ENCODE measurements at places on chromosomes 12 and 14.

GRCh38 chr12:120495186-120495730 lies 655 bp upstream of the DYNLL1 start:
- DNase-seq = peak; percentile 25

- DNase-seq = no peak
Observed at GRCh38 chr12:104632724-104633201, 176.0 kb downstream of the CHST11 start.

DNA sequence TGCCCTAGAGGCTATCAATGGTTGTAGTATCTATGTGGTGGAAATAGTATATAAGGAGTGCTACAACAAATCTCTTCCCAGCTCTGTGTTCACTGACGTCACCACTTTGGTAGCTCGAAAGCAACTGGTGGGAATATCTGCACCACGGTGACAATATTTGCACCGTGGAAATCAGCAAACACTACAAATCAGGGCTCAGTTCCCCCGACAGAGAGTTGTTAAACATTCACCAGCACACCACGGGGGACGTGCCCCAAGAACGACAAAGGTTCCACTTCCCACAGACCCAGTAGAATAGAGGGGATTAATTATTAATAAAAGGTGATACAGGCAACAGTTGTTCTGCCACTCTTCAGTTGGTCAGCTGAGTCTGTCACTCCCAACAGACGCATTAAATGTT lies 98.4 kb downstream of the CCDC60 start:
- no peak for DNase-seq

DNA sequence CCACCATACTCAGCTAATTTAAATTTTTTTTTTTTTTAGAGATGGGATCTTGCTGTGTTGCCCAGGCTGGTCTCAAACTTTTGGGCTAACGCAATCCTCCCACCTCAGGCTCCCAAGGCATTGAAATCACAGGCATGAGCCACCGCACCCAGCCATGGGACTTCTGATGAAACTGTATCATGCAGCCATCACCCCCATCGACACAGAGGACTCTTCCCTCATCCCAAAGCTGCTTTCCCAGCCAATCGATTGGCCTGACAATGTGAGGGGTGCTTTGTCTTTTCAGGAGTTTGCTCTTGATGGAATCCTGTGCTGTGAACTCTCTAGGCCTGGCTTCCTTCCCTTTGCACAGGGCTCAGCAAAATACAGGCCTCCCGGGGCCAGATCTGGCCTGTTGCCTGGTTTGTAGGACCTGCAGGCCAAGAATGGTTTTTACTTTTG lies 59.6 kb upstream of the NCOR2 start:
- DNase-seq = no peak

GRCh38 chr14:32028599-32028998 lies 48.5 kb upstream of the ARHGAP5 start:
- no peak for DNase-seq

GRCh38 chr14:34797747-34798583 lies 77.2 kb downstream of the BAZ1A start:
- peak; percentile 9 for DNase-seq

GRCh38 chr14:23299211-23299957 lies 3.3 kb downstream of the PPP1R3E start:
- no peak for DNase-seq

- DNase-seq = no peak
Observed at GRCh38 chr14:44847526-44848309, 114.0 kb downstream of the KLHL28 start.

DNA sequence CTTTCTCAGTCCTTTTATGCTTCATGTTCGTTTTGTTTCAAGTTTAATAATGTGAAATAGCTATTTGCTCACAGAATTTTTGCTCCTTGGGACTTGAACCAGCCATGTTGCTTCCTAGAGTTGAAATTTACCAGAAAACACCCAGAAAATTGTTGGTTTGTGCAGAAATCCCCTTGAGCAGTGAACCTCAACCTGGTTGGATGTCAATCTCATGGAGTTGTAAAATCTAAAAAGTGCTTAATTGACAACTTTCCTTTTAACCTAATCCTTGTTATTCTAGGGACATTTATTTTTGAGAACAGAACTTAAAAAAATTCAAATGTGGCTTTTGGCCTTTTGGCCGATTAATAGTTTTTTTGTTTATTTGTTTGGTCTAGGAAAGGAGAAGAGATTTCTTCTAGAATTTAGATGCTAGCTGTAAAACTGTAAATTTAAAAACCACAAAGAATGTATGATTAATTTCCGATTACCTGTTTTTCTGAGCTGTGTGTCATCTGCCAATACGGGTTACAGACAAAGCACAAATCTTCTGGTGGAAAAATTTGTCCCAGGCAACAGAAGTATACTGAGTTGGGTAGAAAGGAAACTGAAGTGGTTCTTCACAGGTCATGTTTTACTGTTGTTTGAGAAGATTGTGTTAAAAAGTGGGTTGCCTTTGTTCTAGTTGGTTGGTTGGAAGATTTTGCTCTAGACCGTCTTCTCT lies 154.4 kb downstream of the FUT8 start:
- no peak for DNase-seq

GRCh38 chr12:93311827-93312226 lies 65.9 kb upstream of the NUDT4 start:
- no peak for DNase-seq

- DNase-seq = no peak
Observed at GRCh38 chr12:129494766-129495165, 409.1 kb downstream of the TMEM132D start.

DNA sequence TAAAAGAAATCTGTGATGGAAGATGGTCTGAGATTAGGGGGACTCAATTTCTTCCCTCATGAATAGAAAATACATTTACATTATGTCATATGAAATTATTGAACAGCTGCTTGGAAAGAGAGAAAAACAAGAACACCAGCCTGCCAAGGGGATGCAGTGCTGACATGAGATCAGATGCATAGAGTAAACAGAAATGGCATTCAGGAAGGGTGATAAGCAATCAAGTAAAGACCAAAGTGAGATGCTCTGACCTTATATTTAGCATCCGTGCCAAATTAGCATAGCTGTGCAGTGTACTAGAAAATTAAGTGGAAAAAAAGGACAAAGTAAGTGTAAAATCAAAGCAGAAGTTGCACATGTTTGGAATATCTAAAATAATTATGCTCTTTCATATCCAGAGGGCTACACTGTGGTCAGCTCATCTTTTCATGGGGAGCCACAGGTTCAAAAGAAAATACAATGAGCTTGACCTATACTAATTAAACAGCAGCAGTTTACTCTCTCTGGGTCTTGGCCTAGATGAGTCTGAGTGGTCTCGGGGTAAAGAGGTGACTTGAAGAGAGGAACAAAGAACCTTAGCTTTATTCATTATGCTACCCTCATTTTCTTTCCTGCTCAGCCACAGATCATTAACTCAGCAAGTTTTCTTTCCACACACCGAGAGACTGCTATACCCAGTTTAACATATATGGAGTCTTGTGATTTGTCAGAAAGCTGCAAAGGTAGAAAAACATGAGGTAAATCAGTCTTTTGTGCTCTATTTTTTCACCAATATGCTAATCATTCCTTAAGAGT lies 359.4 kb upstream of the FOXG1 start:
- DNase-seq = no peak

- no peak for DNase-seq
Observed at GRCh38 chr12:86228656-86229055, 27.5 kb downstream of the MGAT4C start.

DNA sequence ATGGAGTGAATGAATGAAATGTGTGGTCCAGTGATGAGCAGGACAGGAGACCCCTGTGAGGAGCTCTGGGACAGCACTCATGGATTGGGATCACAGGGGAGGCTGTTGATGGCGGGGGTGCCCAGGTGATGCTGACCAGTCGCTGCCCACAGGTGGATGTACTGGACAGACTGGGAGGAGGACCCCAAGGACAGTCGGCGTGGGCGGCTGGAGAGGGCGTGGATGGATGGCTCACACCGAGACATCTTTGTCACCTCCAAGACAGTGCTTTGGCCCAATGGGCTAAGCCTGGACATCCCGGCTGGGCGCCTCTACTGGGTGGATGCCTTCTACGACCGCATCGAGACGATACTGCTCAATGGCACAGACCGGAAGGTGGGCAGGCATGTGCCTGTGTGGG lies 13.3 kb upstream of the LRP1-AS start:
- DNase-seq = no peak

DNA sequence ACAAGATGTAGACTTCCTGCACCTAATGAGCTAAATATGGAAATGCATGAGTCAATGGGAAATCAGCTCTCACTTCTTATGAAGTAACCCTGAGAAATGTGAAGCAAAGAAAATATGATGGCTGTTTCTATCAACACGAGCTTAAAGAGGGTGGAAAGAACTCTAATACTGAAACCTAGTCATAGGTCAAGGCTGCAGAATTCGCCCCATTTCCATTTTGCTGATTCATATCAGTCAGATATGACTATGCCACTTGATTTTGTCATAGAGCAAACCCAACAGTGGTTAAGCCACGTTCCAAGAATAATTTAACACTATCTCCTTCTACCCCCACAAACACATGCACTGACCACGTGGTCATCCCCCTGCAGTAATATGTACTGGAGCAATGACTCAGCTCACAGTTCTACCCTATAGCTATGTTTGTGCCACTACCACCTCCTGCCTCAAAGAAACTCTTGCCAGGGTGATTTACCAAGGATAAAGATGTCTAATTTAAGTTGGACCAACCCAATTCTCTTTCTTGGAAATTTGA lies 157.5 kb downstream of the TMTC3 start:
- DNase-seq = no peak

DNA sequence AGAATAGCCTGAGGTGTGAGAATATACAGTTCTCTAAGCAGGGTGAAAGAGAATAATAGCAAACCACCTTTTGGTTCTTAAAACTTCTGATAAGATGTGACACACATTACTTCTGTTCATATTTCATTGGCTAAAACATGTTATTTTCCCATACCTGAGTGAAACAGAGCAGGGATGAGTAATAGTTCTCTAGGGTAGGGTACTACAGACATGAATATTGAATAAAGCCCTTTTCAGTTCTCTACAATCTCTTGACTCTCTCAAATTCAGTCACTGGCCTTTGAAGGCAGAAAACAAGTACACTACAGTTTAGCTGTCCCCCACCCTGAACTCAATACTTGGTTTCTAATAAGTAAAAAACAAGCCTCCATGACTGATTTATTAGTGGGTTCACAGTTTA lies 454.1 kb upstream of the MDGA2 start:
- no peak for DNase-seq

GRCh38 chr12:3929875-3930615 lies 56.8 kb upstream of the PARP11 start:
- no peak for DNase-seq

DNA sequence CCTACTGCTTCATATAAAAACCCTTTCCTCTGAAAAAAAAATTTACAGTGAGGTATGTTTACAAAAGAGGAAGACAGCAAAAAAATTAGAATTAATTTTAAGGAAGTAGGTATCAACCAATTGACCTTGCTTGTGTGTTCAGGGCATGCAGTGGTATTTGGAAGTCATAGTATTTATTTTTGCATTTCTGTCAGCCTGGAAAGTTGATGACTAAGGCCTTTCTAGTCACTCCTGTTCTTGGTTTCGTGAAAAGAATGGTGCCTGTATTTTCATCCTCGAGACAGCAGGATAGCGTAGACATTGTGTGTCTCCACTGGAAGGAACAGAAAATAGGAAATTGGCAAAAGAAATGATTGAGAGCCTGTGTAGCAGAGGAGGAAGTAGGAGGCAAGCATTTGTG lies 24.5 kb downstream of the SLC16A7 start:
- no peak for DNase-seq

- DNase-seq = no peak
Observed at GRCh38 chr12:11762723-11763326, 113.4 kb downstream of the ETV6 start.

- no peak for DNase-seq
Observed at GRCh38 chr12:66735275-66735674, 56.4 kb upstream of the GRIP1 start.

GRCh38 chr14:102473559-102473958 lies 36.0 kb downstream of the ANKRD9 start:
- no peak for DNase-seq

DNA sequence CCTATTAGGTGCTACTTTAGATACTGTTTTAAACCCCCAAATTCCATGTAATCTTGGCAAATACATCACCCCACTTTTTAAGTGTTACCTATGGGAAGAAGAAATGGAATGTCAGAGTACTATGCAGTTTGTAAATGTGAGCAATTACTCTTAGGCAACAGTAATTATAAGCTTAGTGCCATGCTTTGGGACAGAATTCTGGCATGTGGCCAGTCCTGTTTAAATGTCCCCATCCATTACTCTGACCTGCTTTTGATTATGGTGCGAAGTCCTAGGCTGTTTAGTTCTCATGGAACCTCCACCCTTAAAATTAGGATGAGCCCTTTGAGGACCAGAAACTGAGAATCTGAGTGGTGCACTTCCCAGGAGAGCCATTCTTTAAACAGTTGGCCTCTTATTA lies 321.4 kb upstream of the RGS6 start:
- no peak for DNase-seq

- no peak for DNase-seq
Observed at GRCh38 chr12:68349921-68350606, 17.9 kb upstream of the MDM1 start.

GRCh38 chr14:65661865-65662264 lies 249.3 kb downstream of the FUT8 start:
- no peak for DNase-seq

DNA sequence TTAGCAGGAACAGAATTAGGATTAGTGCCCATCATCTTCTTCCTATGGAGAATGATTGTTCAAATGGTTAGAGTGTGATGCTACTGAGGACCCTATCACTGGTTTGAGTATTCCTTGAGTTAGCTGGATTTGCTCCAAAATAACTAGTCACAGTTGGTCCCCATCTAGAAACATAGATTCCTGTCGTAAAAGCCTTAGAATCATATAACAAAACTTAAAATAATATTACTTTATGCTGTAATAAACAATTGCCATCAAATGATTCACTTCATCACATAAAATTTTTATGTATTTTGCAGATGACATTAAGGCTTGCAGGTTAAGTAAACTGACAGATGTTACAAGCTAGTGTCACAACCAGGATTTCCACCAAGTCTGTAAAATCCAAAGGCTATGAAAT lies 209.8 kb downstream of the CCER1 start:
- no peak for DNase-seq

DNA sequence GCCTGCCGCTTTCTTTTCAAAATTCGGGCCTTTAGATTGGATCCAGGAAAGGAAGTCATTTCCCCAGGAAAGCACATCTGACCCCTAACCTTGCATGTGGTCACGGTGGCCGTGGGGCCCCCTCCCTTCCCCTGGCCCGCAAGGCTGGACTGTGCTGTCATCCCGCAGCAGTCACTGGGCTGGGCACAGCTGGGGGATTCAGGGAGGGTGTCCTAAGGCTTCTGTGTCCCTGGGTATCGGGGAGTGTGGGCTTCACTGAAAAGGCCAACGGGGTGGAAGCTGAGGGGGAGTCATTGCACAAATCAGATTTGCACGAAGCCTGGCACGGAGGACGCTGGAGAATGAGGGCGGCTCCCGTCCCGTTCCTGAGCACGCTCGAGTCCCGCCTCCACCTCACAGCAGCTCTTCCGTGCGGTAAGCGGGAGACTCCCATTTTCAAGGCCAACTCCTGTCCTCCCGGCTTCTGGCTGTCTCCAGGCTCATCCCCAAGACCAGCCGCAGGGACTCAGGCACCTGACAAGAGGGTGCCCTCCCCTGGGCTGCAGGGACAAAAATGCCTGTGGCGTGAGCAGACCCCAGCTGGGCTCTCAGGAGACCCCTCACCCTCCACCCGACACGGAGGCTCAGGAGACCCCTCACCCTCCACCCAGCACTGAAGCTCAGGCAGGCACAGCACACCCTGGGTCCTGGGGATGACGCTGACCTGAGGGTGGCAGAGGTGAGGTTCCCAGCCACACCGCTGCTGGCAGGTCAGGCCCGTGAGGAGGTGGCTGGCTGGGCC lies 9.6 kb downstream of the XRCC3 start:
- DNase-seq = no peak
